ENCODE measurements at places on chromosomes 2 and 18.

DNA sequence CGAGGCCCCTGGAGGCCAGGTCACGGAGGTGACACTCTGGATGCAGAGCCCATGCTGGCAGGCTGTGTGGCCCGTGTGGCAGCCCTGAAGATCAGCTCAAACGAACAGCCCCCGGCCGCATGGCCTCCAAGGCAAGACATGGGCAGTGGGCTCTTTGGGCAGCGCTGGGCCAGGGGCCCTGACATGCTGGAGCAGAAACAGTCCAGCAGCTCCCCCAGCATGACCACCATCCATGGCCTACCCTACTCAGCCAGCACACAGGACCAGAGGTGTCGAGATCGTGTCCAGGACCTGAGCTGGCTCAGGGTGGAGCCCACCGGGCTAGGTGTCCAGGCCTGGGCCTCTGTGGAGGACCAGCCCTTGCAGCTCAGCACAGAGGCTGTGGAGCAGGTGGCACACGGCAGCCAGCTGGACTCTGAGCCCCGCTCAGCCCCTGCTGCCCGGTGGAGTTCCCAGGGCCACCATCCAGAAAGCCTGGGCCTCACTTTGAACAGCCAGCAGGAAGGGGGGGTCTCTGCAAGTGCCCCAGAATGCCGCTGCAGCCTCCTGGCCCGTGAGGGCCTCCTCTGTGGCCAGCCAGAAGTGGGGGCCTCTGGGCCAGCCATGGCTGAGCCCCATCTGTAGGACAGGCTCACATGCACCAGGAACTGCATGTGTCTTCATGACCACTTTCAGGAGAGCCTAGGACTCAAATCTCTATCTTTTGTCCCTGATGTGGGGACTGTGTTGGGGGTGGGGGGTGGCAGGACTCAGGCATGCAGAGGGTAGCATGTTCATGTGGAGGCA lies 8.9 kb downstream of the AMER3 start:
- DNase-seq = no peak

GRCh38 chr18:48851599-48851960 lies 99.2 kb downstream of the SMAD7 start:
- DNase-seq = peak; percentile 86

GRCh38 chr2:241629762-241630435 lies 7.1 kb downstream of the THAP4 start:
- DNase-seq = no peak

DNA sequence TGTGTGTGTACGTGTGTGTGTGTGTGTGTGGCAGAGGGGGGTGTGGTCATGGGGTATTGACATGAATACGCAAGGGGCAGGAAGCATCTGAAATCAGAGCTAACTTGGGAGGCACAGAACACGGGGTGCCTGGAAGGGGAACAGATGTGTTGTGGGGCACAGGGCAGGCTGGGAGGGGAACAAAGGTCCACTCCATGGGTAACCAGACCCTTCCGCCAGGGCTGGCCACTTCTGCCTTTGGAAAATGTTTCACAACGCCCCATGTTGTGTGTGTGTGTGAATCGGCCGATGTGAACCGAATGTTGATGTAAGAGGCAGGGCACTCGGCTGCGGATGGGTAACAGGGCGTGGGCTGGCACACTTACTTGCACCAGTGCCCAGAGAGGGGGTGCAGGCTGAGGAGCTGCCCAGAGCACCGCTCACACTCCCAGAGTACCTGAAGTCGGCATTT lies at the start of gene SLC11A1:
Gene SLC11A1 (plus strand): TSS at position 358 of the 451 bp plus-strand sequence. CDS start 96 bp downstream, outside the sequence.
- DNase-seq = peak; percentile 92

- no peak for DNase-seq
Observed at GRCh38 chr2:201018636-201019035, 52.8 kb downstream of the HYCC2 start.

DNA sequence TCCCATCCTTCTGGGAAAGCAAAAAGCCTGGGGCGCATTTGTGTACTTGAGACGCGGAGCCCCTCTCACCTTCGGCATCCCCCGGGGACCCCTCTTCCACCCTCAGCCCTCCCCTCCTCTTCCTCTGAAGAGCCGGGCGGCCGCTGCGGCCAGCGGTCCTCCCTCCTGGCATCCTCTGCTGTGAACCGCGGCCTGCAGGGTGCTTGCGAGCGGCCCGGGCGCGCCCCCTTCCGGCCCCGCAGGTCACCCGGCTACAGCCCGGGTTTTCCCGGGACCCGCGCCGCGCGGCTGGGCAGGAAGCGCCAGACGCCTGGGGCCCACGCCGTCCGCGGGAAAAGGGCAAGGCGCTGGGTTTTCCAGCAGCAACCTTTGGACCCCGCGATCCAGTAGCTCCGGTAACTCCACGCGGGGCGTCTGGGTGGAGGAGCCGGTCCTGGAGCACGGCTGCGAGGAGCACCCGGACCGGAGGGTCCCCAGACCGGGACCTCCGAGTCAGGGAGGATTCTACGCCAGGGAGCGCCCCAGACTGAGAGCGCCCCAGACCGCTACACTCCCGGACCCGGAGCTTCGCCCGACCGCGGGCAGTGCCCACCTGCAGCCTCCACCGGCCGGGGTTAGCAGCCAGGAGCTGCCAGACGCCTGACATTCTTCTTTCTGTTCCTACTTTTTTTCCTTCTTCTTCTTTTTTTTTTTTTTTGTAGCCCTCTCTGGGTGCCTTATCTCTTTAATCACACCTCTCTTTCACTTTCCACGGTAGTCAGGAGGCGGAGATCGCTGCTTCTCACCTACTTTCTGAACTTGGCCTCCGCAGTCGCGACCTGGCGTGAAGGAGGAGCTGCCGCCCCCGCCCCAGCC lies at the start of gene IL18R1:
Gene IL18R1 (plus strand): TSS at position 271 of the 855 bp plus-strand sequence. CDS start 6,865 bp downstream, outside the sequence.
- peak; percentile 92 for DNase-seq

- DNase-seq = no peak
Observed at GRCh38 chr2:178912416-178913048, 105.3 kb upstream of the TTN start.

- DNase-seq = no peak
Observed at GRCh38 chr2:160581448-160581847, 87.8 kb upstream of the RBMS1 start.

GRCh38 chr2:11768946-11769345 lies 22.5 kb downstream of the LPIN1 start:
- no peak for DNase-seq

DNA sequence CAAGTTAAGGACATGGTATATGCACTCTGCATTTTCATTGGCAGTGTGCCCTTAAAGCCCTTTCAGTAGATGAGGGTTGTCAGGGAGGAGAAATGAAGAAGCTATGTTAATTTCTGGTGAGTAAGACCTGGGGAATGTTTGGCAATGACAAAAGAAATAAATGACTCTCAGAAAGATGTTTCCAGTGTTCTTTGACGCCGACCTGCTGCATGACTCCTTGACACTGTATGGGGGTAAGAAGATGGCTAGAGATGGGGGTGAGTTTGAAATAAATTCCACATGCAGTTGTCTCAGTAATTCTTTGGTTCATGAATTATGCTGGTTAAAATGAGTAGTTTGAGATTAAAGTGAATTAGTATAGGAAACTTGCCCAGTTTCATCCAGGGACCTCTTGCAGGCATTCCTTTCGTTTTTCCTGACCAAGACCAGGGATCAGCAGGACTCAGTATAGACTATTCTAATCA lies 5.9 kb downstream of the CCDC121 start:
- no peak for DNase-seq

DNA sequence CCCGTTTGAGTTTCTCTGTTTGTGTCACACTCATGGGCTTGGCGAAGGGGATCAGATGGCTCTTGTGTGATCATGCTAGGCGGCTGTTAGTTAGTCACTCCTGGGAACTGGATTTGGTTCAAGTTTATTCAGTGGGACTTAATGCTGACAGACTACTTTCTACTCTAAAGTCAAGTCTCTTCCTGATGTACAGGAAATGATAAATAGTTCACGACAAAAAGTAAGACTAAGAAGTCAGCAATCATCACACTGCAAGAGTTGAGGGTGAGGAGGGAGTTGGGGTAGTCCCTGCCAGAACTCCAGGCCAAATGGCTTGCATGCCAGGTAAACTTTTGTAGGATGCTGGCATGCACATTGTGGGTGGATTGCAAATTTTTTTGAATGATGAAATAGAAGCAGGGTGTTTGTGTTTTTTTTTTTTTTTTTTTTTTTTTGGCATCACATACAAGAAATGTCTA lies 25.1 kb upstream of the CCL20 start:
- no peak for DNase-seq

DNA sequence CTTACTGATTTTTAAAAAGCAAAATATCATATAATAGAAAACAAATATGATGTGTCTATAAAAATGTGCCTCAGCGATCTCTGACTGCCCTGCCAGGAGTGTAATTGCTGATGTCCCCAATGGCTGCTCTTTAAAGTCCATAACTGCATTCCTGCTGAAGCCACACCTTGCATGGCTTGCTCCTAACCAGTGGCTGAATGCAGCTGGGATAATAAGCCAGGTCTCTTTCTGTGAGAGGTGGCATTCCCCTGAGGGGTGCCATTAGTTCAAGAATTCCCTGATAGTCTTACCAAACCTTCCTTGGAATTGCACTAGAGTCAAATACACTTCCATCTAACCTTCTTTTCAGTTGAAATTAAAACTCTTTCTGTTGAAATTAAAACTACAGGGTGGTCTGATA lies 125.8 kb upstream of the ZNF804A start:
- DNase-seq = no peak

- no peak for DNase-seq
Observed at GRCh38 chr2:166419616-166419934, 43.8 kb upstream of the SCN9A start.

DNA sequence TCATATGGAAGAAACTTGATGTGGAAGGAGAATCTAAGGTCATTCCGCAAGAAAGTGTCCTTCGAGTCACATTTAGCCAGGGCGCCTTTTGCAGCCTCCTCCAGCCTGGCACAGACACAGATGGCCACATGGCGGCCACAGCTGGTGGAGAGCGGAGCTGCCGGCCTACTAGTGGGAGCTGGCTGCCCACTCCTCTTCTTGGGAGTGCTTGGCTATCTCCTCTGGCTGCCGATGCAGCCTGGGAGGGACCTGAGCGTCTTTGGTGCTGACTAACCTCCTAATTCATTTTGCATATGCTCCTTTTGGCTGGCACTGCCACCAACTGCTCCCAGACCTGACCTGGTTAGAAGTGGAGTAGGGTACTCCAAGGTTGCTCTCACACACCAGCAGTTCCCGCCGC lies 199.3 kb upstream of the MYT1L start:
- DNase-seq = no peak

DNA sequence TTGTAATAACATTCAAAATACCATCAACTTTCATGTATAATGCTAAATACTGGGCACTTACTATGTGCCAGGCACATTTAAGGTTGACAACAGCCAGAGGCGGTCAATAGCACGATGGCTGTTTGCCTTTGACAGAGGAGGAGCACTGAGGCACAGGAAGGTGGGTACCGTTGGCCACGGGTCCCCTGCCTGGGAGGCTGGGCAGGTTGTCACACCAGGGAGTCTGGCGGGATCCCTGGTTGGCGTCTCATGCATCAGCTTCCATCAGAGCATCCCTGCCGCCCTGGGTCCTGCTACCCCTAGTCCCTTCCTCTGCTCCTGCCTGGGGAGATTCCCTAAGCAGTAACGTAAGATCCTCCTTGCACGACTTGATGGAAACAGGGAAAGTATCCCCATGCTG lies 19.4 kb downstream of the ALLC start:
- DNase-seq = no peak

DNA sequence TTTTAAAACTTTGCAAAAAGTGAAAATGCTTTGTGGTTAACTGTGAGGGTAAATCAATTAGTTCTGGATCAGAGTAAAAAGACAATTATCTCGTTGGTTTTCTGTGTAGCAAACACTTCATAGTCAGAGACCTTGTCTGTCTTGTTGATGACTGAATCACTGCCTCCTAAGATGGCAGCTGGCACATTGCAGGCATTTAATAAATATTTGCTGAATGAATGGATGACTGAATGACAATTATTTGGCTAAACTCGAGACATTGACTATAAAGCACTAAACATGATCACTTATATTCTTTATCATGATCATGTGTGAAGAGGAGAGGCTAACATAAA lies 96.2 kb downstream of the MAIP1 start:
- no peak for DNase-seq

- DNase-seq = no peak
Observed at GRCh38 chr2:27159271-27159670, 10.5 kb downstream of the TCF23 start.

GRCh38 chr2:30481323-30481800 lies 34.3 kb downstream of the LCLAT1 start:
- DNase-seq = no peak

DNA sequence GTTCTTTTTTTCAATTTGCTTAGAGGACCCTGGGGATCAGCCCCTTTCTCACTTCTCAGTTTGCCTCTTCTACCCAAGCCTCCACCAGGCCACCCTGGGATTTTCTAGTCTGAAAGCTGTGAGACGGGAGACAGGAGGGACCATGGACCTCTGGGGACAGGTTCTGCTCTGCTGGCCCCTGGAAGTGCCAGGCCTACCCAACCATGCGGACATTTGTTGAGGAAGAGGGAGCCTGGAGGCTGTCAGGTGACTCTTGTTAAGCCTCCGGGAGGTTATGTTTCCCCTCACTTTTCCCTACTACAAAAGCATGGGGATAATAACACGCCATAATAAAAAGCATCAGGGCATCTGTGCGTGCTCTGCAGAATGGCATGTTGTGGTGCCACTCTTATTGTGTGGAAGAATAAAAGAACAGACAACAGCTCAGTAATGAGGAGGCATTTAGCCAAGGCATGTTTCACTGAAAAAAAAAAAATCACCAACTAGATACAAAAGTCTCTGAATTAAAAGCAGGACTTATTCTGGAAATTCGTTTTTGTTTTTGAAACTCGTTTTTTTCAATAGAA lies 48.3 kb upstream of the PLA2R1 start:
- no peak for DNase-seq

DNA sequence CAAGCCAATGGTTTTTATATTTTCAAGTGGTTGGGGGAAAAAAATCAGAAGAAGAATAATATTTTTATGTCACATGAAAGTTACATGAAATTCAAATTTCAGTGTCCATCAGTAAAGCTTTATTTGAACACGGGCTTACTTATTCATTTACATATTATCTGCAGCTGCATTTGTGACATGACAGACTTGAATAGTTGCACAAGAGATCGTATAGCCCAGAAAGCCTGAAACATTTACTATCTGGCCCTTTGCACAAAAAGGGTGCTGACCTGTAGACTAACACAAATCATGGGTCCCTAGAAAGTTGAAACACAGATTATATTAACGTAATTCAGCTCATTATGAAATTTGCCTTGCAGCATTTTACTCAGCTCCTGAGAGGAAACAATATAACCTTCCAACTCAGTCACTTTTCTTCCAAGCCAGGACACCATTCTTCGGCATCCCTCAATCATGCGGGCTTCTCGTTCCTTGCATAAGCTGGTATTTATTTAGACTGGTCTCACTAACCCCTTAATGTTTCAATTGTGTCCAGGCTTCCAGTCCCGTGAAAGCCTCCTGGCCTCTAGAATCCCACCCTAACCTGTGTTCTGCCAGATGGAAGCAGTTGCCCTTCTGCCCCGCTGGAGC lies 402.7 kb downstream of the SETBP1 start:
- DNase-seq = no peak

GRCh38 chr2:239035361-239035814 lies 187.5 kb downstream of the TWIST2 start:
- DNase-seq = peak; percentile 83

- no peak for DNase-seq
Observed at GRCh38 chr18:69567813-69568488, 167.3 kb downstream of the DOK6 start.

- DNase-seq = no peak
Observed at GRCh38 chr2:114642988-114643553, 200.6 kb downstream of the DPP10 start.

- DNase-seq = no peak
Observed at GRCh38 chr18:31042084-31042405, 497 bp downstream of the DSC3 start.

All from cardiac septum (tissue), 1 donor.